ENCODE measurements at places on chromosomes 6 and 20.
A peak's percentile ranks its signal among the peaks of the same experiment; 100 is the strongest.

GRCh38 chr20:38220587-38221118 lies 39.9 kb downstream of the KIAA1755 start:
- no peak for DNase-seq

DNA sequence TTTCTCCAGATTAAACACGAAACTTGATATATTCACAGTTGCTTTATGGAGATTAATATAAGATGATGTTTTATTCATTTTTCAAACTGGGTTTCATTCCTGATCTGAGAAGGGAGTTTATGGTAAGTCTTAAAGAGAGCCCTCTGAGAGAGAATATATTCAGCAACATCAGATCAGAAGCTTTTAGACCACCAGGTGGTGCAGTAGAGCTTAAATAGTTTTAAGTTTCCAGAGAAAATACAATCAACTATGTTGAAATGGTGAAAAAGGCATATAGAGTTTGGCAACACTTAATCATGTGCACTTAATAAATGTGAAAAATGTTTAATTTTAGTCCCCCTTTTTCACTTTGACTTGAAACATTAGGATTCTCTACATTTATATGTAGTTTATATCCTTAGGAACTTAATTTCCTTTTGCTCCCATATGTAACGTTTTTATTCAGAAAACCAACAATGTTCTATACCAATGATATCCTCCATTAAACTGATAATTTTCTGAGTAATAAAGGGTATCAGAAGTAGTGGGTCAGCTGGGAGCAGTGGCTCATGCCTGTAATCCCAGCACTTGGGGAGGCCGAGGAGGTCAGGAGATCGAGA lies 86.4 kb upstream of the CLDN20 start:
- DNase-seq, result peak; percentile 24

DNA sequence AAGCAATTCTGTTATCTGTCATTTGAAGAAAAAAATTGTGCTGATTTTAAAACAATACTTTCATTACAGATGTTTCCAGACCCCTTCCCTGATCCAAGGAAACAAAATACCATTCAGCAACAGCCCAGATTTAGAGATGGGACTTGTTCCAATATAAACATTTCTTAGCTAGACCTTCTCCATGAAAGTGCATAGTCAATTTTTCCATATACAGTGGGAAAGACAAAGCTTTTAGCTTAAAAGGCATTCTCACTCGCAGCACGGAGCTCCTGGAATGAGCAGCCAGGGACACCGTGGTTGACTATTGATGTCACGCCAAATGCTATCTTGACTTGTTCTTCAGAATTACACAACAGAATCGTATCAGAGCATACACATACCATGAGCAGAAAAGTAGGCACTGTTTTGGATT lies 21.5 kb downstream of the LAMA4 start:
- no peak for DNase-seq

GRCh38 chr6:53100561-53100960 lies 35.4 kb downstream of the FBXO9 start:
- DNase-seq, result no peak

DNA sequence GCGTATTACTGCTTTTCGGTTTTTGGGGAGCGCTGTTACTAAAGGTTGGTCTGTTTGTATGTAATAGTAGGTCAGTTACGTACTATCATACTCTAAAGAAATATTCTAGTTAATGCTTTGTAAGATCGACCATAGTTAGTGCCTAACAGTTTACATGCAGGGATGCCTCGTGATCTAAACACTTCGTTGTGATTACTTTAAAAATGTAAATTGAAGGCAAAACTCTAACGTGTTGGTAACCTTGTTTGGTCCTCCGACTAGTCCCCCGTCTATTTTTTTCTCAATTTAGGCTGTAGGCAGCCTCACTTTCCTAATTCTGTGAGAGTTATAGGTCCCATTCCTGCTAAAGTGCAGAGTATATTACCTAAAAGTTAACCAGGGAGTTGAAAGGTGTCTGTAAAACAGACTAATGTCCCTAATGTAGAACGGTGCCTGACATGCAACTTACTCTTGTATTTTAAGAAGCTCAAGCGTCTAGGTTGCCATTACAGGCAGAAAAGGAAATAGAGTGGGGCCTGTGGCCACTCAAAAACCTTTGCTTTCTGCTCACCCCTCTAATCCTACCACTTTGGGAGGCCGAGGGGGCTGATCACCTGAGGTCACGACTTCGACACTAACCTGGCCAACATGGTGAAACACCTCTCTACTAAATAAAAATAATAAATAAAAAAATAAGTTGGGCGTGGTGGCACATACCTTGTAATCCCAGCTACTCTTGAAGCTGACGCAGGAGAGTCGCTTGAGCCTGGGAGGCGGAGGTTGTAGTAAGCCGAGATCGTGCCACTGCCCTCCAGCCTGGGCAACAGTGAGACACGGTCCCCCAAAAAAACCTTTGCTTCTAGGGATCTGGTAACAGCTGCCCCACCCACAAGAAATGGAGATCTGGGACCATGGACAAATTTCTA lies 37.8 kb downstream of the HFE start:
- no peak for DNase-seq

DNA sequence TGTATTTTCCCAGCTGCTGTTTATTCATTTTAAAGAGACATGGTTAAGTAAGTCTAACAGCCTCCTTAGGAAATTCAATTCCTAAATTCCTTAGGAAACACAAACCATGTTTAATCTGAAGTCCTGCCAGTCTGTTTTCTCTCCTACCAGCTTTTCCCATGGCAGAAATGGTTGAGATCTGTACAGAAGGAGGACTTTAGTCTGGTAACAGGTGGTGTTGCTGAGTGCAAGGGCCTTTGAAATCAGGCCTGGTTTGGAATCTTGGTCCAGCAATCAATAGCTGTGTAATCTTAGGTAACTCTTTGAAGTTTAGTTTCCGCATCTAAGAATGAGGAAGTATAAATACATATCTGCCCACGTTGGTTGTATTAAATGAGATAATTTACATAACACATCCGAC lies 232.5 kb downstream of the LAMA2 start:
- DNase-seq, result no peak

- no peak for DNase-seq
Measured at GRCh38 chr20:47586649-47587294, 85.1 kb downstream of the NCOA3 start.

GRCh38 chr20:7137395-7138151 lies 370.1 kb downstream of the BMP2 start:
- no peak for DNase-seq

- peak; percentile 40 for DNase-seq
Measured at GRCh38 chr20:561437-562231, 18.0 kb upstream of the CSNK2A1 start.

DNA sequence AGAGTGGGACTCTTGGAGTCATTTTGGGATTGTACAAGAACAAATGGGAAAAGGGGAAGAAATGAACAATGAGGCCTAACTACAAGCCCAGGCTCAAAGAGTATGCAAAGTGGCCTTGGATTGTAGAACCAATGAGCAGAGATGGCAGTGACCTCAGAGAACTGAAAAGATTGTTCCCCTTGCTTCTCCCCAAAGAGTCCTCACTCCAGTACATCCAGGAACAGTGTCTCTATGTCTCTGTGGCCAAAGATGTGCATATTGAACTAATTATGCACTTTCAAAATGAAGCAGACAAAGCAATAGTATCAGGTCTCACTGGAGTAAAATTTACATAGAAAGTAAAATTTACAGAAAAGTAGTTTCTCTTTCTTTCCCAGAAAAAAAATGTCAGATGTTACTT lies 81.0 kb downstream of the SMLR1 start:
- no peak for DNase-seq

GRCh38 chr20:37347891-37348791 lies 2.2 kb downstream of the SRC start:
- DNase-seq, result no peak

DNA sequence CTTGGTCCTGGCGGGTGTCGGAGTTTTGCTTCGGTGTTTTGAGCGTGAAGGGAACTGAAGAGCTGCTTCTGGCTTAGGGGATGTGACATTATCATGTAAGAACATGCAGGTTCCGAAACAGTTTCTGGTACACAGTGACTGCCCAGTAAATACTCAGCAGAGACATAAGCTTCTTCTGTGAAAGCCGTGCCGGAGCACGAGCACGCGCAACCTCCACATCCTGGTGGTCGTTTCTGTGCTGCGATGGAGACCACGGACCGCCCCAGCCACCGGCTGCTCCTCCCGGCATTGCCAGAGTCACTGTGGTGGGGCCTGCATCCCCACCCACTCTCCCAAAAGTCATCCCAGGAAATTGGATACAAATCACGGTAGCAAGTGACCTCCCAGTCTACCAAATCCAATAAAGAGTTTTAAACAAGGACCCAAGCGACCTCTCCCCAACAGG lies 18.7 kb downstream of the KIF25 start:
- no peak for DNase-seq

- no peak for DNase-seq
Measured at GRCh38 chr6:41191569-41191968, 9.4 kb downstream of the TREML2 start.

DNA sequence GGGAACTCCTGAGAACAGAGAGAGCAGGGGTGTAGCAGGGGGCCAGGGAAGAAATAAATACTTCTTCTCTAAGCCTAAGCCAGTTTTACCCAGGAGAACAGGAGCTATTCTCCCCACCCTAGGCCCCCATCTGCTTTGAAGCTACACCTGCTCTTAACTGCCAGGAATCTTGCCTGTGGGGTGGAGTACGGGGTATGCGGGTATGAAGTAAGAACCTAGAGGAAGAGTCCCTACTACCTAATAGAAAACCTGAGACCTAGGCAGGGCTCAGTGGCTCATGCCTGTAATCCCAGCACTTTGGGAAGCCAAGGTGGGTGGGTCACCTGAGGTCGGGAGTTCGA lies 1.5 kb downstream of the SLC29A1 start:
- no peak for DNase-seq

DNA sequence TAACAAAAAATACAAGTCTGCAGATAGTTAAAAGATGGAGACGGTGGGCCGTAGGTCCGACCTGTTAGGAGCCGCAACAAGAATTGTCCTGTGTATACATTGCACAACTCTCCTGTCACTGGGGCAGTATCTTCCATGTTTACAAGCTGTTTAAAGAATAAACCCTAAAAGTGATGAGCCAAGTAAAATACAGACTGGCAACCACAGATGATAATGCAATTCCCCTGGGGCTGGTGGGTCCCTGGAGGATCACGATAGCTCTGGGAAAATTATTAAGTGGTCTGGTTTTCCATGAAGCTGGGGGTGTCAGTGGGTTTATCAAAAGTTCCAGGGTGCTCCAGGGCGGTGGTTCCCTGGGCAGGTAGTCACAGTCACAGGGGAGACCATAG lies 8.1 kb upstream of the FAM50B start:
- no peak for DNase-seq

DNA sequence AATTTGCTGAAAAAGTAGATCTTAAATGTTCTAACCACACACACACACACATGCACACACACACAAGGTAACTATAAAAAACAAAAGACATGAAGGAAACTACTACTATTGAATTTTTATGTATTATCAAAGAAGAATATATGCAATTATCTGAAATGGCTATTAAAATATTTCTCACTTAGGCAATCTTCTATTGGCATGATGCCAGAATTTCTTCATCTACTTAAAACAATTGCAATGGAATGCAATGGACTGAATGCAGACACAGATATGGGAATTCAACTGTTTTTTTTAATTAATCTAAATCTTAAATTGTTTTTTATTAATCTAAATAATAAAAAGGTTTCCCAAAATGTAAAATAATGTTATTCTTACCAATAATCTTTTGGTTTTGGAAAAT lies 152.6 kb upstream of the SMLR1 start:
- DNase-seq, result no peak

Measured in NCI-H1930 (cell line).